ENCODE measurements at places on chromosomes 13 and 19.

DNA sequence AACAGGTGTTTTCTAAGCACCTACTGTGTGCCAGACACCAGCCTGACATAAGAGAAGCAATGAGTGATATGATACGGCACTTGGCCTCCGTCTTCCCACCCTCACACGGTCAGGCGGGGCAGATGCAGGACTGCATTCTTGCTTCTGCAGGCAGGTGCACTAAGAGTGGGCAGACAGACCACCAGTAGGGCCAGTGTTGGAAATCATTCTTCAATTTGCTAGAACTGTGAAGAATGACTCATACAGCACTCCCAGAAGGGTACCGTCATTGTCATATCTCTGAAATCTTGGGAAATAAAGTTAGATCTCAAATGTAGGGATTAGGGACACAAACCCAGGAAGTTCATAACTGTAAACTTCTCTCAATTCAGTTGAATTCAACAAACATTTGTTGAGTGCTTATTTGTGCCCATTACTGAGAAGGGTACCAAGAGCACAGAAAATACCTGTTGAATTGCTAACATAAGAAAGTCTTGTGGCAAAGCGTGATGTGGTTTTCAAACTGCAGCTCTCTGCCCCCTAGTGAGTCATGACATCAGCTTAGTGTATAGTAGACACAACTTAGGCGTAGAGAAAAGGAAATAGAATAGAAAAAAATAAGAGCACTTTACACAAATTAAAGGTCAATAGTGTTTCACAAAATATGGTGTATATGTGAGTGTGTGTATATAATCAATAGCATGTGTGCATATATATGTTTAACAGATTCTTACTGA, 76.1 kb downstream of the TEX26 start:
- DNase-seq = no peak

DNA sequence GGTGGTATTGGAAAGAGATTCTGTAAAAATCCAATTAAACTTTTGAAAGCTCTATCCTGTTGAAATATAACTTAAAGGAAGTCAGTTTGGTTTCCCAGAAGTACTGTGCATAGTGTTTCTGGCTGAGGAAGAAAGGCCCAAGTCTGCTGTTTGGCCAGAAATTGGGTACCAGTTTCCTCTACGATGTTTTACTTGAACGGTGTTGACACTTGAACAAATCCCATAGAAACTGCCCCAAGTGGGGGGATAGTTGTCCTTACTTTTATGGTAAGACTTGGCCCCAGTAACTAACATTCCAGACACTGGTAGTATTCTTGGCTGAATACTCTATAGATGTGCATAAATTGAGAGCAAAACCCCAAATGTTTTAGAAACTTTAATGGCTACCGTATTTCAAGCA, 14.2 kb downstream of the KLF5 start:
- no peak for DNase-seq

- DNase-seq = no peak
Measured at GRCh38 chr13:95546919-95547318, 5.6 kb upstream of the CLDN10 start.

DNA sequence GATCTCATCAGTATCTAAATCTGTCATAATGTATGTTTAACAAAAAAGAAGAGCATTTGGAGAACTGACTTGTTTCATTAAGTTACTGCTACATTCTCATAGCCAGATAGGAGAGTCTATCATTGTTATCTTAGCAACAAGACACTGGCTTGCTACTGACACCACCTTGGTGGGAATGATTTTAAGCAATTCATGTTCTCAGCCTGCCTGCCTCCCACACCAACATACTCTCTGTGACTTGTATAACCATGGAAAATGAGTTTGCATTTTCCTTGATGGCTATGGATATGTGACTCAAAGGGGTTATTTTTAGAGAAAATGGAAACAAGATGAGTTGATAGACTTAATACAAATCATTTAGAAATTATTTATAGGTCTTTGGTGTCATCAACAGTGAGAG, 1308.9 kb downstream of the OLFM4 start:
- DNase-seq = no peak

DNA sequence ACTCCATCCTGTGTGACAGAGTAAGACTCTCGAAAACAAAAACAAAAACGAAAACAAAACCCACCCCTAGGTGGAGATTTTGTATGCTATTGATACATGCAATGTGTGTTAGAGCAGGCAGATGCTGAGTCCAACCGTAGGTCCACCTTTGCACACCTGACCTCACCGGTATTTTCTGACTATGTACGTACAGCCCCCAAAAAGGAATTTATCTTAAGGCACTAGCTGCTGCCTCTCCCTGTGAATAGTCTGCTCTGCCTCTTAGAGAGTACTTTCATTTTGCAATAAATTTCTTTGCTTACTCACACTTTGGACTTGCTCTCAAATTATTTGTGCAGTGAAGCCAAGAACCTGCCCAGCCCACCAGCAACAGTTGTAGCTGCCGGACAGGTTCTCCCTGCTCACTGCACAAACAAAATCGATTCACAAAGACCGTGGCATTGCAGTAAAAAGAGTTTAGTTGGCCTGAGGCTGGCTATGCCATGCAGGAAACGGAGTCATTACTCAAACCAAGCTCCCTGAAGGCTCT, 8.2 kb upstream of the ZNF77 start:
- DNase-seq = no peak

DNA sequence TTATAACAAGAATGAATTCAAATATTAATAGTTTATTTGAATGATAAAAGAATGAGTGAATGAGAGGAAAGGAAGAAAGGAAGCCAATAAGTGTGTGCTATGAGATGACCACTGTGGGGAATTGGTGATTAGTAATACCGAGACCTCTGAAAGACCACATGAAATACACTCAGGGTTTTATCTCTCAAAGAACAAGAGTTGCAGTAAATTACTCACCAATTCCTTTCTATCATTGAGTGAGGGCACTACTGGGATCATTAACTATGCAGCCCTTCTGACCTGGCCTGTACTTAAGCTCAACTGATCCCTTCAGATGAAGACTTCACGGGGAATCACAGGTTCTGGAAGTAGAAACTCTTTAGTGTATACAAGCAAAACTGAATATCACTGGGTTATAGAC, 1636.1 kb downstream of the SLITRK5 start:
- DNase-seq = no peak

DNA sequence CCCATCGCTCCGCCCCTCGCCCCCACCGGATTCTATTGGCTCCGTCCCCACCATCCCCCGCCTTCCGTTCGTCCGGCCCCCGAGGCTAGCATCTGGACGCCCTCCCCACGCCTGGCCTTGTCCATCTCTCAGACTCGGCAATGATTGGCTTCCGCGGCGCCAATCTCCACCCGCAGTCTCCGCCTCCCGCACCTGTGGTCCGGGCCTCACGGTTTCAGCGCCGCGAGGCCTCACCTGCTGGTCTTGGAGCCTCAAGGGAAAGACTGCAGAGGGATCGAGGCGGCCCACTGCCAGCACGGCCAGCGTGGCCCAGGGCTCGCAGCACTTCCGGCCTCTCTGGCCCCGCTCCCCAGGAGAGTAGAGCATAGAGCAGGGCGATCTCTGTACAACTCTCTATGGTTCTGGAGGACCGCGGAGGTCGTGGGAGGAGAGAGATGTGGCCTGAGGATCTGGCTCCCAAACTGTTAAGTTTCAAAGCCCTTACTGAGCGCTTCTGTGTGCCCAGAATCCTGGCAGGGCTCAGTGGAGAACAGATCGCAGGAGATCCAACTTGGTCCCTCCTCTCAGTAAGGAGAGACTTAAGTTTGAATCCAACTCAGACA, at the start of gene ERCC1:
TSS of gene ERCC1 (minus strand) at position 329 of the 602 bp plus-strand sequence. CDS start 543 bp downstream, outside the sequence.
- DNase-seq = no peak

DNA sequence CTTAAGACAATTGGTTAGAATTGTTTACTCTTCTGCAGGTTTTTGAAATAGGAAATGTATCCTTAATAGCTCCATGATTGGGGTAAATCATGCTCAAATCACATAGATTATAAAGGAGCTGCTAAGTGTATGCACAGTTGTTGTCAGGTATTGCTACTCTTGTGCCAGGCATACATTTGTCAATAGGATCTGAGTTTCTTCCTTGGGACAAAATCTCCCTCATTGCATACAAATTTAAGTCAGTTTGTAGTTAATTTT, 109.3 kb upstream of the MLNR start:
- DNase-seq = no peak

DNA sequence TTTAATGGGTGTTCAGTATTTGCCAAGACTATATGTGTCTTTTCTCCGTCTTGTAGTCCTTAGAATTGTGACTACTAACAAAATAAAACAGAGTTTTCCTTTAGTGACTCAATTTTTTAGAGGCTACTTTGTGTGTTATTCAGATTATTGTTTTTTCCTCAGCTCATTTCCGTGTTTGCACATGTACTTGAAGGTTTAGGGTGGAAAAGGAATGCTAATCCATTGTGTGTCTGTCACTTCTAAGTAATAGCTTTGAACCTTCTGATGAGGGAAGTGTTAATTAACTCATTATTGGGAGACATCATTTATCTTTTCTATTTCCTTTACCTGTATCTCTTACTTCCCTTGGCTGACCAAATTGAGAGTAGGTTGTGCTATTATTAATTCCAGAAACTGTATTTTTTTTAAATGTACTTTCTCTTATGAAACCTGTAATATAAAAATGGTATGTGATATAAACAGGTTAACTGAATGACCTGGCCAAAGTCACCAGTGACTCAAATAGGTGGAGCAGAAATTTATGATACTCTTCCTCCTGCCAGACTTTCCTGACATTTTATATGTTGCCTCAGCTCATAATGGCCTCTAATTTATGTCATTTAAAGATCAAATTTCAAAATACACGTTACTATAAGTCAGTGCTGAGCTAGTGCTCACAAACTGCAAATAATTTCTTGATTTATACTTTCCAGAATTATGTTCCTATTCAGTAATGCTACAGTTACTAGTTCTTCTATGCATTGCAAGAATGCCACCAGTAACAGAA, 88.8 kb downstream of the LMO7 start:
- DNase-seq = no peak

GRCh38 chr13:110327051-110327721, 20.1 kb downstream of the COL4A2 start:
- no peak for DNase-seq

DNA sequence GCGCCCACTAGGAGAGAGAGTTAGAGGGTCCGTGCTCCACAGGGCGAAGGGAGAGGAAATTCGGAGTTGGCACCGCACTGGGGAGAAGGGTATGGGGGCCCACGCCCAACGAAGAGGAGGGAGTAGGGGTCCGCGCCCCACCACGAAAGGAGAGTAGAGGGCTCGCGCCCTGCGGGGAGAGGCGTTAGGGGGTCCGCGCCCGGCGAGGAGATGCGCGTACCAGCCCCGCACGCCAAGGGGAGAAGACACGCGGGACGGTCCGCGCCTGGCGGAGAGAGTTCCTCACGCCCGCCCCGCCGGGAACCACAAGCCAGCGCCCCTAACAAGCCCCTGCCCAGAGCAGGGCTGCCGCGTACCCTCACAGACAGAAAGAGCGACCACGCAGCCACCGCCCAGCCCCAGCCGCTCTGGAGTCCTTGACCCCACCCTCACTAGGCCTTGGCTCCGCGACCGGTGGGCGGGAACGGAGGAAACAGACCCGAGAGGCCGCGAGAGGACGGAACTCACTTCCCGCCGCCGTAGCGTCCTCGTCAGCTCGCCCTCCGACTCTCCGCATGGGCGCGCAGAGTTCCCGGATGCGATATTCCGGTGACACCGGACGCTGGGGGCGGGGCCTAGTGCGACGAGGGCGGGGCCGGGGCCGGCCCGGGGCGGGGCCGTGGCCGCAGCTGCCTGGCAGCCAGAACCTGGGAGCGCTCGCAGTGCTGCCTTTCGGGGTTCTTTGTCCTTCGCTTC, 20.0 kb upstream of the ZSCAN18 start:
- DNase-seq = no peak

GRCh38 chr13:88800505-88800904, 1129.3 kb downstream of the SLITRK5 start:
- DNase-seq = no peak

DNA sequence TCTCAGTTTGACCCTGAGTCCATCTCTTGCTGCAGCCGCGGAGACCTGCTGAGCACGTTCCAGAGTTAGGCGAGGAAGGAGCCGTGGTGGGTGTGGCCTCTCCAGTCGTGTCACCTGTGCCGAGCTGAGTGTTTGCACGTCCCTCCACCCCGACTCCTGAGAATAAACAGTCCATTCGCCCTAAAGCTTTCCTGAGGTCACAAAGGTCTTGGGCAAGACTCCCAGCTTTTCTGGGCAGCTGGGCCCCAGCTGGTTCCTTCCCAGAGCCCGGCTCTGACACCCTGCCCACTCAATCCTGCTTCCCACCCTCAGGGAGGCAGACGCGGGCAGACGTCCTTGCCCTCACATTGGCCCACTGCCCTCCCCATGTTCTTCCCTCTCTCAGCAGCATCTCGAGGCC, 142.2 kb downstream of the KCTD15 start:
- no peak for DNase-seq

DNA sequence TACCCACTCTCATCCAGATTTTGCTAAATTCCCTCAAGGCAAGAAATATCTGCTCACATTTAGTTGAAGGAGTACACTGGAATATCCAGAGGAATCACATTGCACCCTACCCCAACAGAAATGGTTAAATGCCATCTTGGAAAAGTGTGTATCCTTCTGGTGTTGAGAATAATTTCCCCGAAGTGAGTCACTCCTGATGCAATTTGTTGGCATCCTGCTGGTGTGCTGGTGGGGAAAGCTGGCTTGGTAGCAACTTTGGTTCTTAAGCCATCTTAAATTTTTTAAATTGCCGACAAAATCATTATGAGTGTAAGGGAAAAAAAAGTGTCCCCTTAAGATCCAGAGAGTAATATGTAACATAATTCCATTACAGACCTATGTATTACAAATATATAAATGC, 337.3 kb upstream of the DACH1 start:
- no peak for DNase-seq

DNA sequence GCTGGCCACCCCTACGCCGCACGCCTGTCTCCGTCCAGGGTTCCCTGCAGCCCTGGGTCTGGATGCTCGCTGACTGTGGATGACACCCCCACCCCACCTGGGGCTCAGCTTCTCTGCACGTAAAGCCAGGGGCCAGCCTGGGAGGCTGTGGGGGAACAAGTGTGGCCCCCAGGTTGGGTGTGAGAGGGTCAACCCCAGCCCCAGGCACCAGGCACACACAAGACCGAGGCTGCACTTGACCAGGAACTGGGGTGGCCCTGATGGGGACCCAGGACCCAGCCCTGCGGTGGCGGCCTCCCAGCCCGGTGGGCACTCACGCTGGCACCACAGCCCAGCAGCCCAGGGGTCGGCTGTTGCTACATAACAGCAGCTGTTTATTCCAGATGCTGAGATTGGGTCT, 41.6 kb downstream of the GAS6 start:
- no peak for DNase-seq

GRCh38 chr13:113947311-113948033, 26.4 kb downstream of the C13orf46 start:
- DNase-seq = no peak

DNA sequence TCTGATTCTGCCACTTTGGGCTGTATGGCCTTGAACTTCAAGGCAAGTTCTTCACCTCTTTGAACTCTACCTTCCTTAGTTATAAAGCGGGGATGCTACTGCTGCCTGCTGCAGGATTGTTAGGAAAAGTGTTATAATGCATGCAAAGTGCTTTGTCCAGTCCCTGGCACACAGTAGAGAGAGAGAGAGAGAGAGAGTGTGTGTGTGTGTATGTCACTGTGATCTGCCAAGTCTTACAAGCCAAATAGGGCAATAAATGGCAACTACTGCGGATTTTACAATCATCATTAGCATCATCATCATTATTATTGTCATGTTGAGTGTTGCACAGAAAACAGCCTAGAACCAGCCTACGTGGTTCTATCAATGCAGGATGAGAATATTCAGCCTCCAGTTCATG, 136.1 kb downstream of the ZDHHC20 start:
- no peak for DNase-seq

Measured in cortex of kidney (tissue), 1 donor.